ENCODE measurements at places on chromosomes 7 and 10. TPM values are rescaled to one million over a fixed set of nuclear protein-coding genes. Genes with fewer than 3 reads are reported as not detected.

DNA sequence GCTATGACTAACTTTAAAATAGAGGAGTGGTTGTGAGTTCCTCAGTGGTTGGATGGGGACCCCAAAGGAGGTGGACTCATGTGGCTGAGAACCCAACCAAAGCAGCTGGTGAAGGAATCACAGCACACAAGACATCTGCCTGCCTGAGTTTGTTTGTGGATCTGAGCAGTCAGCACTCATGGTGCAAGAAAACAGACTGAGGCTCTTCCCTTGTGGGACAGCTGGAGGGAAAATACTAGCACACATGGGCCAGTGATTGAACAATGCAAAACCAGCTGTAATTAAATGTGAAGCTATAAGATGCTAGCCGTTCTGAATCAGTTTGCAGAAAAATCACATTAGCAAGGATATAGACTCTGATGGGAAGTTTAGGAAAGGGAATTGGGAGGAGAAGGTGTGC, 707.3 kb downstream of the GRID1 start:
- H3K4me3 ChIP-seq, result no peak overlapping the region
- H3K4me1 ChIP-seq, result no peaks in the 10 kb centered on the region
- H3K36me3 ChIP-seq, result no peaks in the 10 kb centered on the region
- no peak overlapping the region for H3K27ac ChIP-seq
- no peak for DNase-seq

Gene GSTO2
- 115 TPM for total RNA-seq

DNA sequence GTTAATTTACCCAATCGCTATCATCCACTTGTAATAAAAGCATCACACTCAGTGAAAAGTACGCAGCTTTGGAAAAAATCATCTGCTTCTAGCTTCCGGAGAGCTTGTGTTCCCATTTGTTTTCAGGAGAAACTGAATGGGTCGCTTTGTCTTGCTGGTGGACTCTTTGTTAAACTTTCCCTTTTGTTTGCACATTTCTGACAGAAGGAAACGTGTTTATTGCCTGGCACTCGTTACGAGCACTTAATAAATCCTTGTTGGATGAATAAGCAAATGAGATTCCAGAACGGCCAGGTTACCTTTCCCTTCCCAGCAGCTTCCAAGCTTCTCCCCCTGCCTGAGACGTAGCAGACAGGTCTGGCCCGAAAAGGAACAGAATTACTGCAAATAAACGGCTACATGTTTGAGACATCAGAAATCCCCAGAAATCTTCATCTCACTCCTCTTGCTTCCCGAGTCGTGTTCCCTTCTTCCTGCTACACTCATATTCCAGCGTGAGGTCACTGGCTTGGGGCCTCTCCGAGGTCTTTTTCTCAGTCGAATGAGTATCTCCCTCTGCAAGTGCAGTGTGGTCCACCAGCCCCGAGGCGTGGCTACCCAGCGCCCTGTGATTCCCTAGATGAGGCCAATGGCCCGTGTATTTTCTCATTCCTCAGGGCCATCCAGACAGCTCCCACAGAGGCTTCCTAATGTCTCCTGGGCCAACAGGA, 167.2 kb downstream of the FRMD4A start:
- no peaks in the 10 kb centered on the region for H3K36me3 ChIP-seq
- no peaks in the 10 kb centered on the region for H3K4me1 ChIP-seq
- no peak overlapping the region for H3K27ac ChIP-seq
- H3K27me3 ChIP-seq, result peaks cover 74% of the 10 kb centered on the region

- DNase-seq, result no peak
- no peaks in the 10 kb centered on the region for H3K27me3 ChIP-seq
- H3K27ac ChIP-seq, result no peak overlapping the region
- H3K36me3 ChIP-seq, result no peaks in the 10 kb centered on the region
These were observed 101.0 kb upstream of the JCAD start for GRCh38 chr10:30160271-30160982.

- H3K4me1 ChIP-seq, result no peaks in the 10 kb centered on the region
- H3K27ac ChIP-seq, result no peak overlapping the region
- H3K36me3 ChIP-seq, result no peaks in the 10 kb centered on the region
These were observed 511.3 kb upstream of the ZMIZ1 start for GRCh38 chr10:78557433-78557925.

Gene CCM2
- 34.4 TPM for total RNA-seq

DNA sequence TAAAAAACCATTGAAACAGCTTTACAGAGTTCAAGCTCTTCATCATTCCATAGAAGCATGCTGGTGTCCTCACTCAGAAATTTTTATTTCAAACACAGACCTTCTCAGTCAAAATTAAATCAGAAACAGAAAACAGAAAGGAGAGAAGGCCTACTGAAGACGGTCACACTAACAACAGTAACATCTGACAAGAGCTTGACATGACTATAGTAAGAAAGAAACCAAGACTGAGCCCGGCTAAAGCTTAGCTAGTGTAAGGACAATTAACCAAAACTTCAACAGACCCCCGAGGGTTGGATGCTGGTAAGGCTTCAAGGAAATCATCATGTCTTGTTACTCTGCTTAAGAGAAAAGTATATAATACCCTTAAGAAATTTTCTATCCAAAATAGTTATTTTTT, 38.6 kb downstream of the MTPN start:
- no peak for DNase-seq
- H3K4me3 ChIP-seq, result no peak overlapping the region
- H3K27ac ChIP-seq, result no peak overlapping the region
- no peaks in the 10 kb centered on the region for H3K36me3 ChIP-seq
- no peaks in the 10 kb centered on the region for H3K27me3 ChIP-seq
- no peaks in the 10 kb centered on the region for H3K4me1 ChIP-seq

DNA sequence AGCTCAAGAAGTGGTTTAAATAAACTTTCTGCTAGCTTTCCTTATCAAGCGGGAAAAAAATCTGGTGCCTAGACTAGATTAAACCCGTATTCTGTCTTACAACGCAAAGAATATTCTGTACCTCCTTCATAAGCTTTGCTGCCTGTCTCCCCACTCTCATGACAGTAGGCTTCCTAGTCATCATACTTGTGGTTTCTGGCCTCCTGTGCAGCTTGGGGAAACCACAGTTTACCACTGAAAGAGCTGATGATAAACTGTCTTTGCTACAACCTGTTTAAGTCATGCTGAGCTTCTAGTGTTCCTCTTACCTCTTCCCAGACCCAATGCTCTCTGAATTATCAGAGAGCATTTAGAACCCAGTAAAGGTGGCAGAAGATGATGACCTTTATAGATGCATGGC, 55.0 kb downstream of the PODXL start:
- H3K36me3 ChIP-seq, result peaks cover 3% of the 10 kb centered on the region
- no peaks in the 10 kb centered on the region for H3K27me3 ChIP-seq
- no peaks in the 10 kb centered on the region for H3K4me1 ChIP-seq
- DNase-seq, result no peak
- H3K4me3 ChIP-seq, result no peak overlapping the region
- H3K27ac ChIP-seq, result no peak overlapping the region

- H3K4me1 ChIP-seq, result peaks cover 6% of the 10 kb centered on the region
- H3K27ac ChIP-seq, result no peak overlapping the region
- no peak overlapping the region for H3K4me3 ChIP-seq
- H3K36me3 ChIP-seq, result no peaks in the 10 kb centered on the region
- no peak for DNase-seq
These were observed 88.3 kb upstream of the ANTXRL start for GRCh38 chr10:46198516-46198915.

Gene GPR158
- total RNA-seq, result 2.9 TPM

GRCh38 chr7:111860248-111860647, 298.0 kb upstream of the IMMP2L start:
- no peaks in the 10 kb centered on the region for H3K4me1 ChIP-seq
- DNase-seq, result no peak
- H3K4me3 ChIP-seq, result no peak overlapping the region
- H3K36me3 ChIP-seq, result no peaks in the 10 kb centered on the region
- no peak overlapping the region for H3K27ac ChIP-seq

DNA sequence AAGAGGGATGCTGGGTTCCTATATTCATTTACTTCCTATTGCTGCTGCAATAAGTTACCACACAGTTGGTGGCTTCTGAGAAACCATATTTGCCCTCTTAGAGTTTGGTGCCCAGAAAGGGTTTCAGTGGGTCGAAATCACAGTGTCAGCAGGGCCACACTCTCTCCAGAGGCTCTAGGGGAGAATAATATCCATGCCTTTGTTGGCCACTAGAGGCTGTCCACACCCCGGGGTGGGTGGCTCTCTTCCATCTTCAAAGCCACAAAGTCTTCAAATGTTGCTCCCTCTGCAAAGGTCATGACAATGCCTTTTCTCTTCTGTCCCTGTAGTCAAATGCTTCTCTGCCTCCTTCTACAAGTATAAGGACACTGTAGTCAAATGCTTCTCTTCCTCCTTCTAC, 989.4 kb downstream of the CCSER2 start:
- no peak for DNase-seq
- H3K27ac ChIP-seq, result no peak overlapping the region
- no peaks in the 10 kb centered on the region for H3K4me1 ChIP-seq
- H3K36me3 ChIP-seq, result no peaks in the 10 kb centered on the region
- peaks cover 3% of the 10 kb centered on the region for H3K27me3 ChIP-seq
- H3K4me3 ChIP-seq, result no peak overlapping the region

DNA sequence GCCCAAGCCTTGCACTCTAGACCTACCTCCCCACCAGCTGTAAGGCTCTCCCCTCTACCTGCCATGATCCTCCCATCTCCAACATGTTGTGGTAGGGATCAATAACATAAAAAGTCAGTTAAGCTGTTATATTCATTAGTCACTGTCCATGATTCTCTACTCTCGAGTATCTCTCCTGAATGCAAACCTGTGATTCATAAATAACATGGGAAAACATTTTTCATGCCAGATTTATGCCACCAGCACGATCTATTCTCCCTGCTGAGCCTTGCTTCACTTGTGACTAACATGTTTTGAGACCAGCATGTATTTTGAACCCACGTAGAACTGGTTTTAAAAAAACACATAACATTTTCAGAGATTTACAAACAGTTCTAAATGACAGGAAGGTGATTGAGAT, 30.3 kb downstream of the TMEM168 start:
- no peaks in the 10 kb centered on the region for H3K27me3 ChIP-seq
- no peaks in the 10 kb centered on the region for H3K4me1 ChIP-seq
- DNase-seq, result no peak
- H3K36me3 ChIP-seq, result no peaks in the 10 kb centered on the region
- no peak overlapping the region for H3K27ac ChIP-seq

Gene PNLIPRP3
- total RNA-seq, result not detected

- H3K4me1 ChIP-seq, result no peaks in the 10 kb centered on the region
- no peak overlapping the region for H3K27ac ChIP-seq
- peaks cover 50% of the 10 kb centered on the region for H3K36me3 ChIP-seq
- H3K4me3 ChIP-seq, result no peak overlapping the region
- no peaks in the 10 kb centered on the region for H3K27me3 ChIP-seq
These were observed 13.3 kb downstream of the CCAR1 start for GRCh38 chr10:68734349-68734748.

- H3K27me3 ChIP-seq, result no peaks in the 10 kb centered on the region
- H3K4me1 ChIP-seq, result peaks cover 4% of the 10 kb centered on the region
- H3K4me3 ChIP-seq, result no peak overlapping the region
These were observed 33.9 kb downstream of the PWWP2B start for GRCh38 chr10:132430861-132431271.

Gene ALOX5
- total RNA-seq, result 6.1 TPM

Gene IL6
- not detected for total RNA-seq

GRCh38 chr7:55508221-55509011, 63.9 kb downstream of the VOPP1 start:
- no peak overlapping the region for H3K4me3 ChIP-seq
- H3K27ac ChIP-seq, result no peak overlapping the region
- no peaks in the 10 kb centered on the region for H3K27me3 ChIP-seq
- no peak for DNase-seq
- no peaks in the 10 kb centered on the region for H3K36me3 ChIP-seq
- H3K4me1 ChIP-seq, result peaks cover 20% of the 10 kb centered on the region

GRCh38 chr7:157233677-157234076, 95.0 kb downstream of the UBE3C start:
- DNase-seq, result no peak
- H3K27ac ChIP-seq, result no peak overlapping the region
- no peak overlapping the region for H3K4me3 ChIP-seq
- peaks cover 3% of the 10 kb centered on the region for H3K36me3 ChIP-seq
- no peaks in the 10 kb centered on the region for H3K27me3 ChIP-seq
- H3K4me1 ChIP-seq, result no peaks in the 10 kb centered on the region

GRCh38 chr10:35210961-35211360, 84.3 kb downstream of the CREM start:
- no peaks in the 10 kb centered on the region for H3K27me3 ChIP-seq
- DNase-seq, result no peak
- H3K4me3 ChIP-seq, result no peak overlapping the region
- peaks cover 4% of the 10 kb centered on the region for H3K4me1 ChIP-seq
- H3K36me3 ChIP-seq, result no peaks in the 10 kb centered on the region
- no peak overlapping the region for H3K27ac ChIP-seq

- H3K27ac ChIP-seq, result no peak overlapping the region
- no peak overlapping the region for H3K4me3 ChIP-seq
- H3K27me3 ChIP-seq, result no peaks in the 10 kb centered on the region
- no peak for DNase-seq
- H3K36me3 ChIP-seq, result no peaks in the 10 kb centered on the region
These were observed 738.4 kb upstream of the FZD8 start for GRCh38 chr10:36380538-36380937.

GRCh38 chr7:32319012-32319382, 171.2 kb downstream of the LSM5 start:
- peaks cover 36% of the 10 kb centered on the region for H3K27me3 ChIP-seq
- no peaks in the 10 kb centered on the region for H3K4me1 ChIP-seq
- H3K36me3 ChIP-seq, result no peaks in the 10 kb centered on the region

Gene PTPN20
- not detected for total RNA-seq

DNA sequence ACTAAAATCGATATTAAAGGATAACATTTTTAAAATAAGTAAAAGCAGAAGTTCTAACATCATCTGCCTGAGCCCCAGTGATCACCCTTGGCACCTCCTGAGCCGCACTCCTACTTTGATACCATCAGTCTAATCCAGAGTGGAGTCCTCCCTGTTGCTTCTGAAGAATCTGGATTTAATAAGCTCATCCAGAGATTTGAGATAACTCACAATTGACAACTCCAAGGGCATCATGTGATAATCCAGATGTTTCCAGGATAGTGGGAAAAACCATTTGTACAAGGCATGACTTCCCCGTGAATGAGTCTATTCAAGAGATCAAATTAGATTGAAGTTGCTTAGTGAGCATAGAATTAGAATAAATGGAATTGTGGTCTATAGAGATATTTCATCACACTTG, 475.8 kb upstream of the C7orf33 start:
- no peak for DNase-seq
- H3K27ac ChIP-seq, result no peak overlapping the region
- H3K27me3 ChIP-seq, result no peaks in the 10 kb centered on the region
- H3K4me3 ChIP-seq, result no peak overlapping the region
- H3K36me3 ChIP-seq, result no peaks in the 10 kb centered on the region

DNA sequence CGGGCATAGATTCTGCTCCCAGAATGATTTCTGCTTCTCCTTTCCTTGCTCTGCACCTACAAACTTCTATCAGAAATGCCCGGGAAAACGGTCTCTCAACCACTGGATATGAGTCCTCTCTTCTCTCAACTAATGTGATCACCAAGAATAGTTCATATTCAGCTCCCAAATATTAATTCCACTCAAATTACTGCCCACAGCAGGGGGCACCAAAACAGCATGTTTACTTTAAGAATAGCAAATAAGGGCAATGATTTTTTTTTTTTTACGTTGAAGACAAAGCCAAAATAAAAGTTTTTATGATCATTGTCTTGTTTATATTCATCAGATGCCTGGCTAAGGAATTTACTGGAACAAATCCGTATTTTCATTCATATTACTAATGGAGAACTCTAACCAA, 94.9 kb upstream of the PRSS1 start:
- no peaks in the 10 kb centered on the region for H3K4me1 ChIP-seq
- no peak overlapping the region for H3K4me3 ChIP-seq
- H3K36me3 ChIP-seq, result no peaks in the 10 kb centered on the region
- no peak overlapping the region for H3K27ac ChIP-seq
- no peak for DNase-seq
- peaks cover 21% of the 10 kb centered on the region for H3K27me3 ChIP-seq
